ENCODE measurements at places on chromosomes 7 and 10.

DNA sequence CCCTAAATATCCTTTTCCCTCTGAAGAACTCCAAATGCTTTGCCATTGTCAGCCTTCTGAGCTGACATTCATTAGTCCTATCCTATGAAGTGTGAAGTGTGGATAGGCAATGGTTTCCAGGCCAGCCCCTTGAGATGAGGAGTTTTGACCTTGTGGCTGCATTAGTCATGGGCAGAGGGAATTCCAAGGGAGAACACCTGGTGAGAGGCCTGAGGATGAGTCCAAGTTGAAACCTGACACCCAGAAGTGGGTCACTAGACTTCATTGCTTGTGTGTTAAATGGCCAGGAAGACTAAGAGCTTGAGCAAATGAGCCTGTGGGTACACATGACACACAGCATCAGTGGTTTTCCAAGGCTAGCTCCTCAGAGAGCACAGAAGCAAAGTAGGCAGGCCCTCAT lies 260.8 kb downstream of the SKAP2 start:
- DNase-seq = no peak

- DNase-seq = no peak
These were observed 10.7 kb upstream of the HOXA13 start for GRCh38 chr7:27210441-27211083.

DNA sequence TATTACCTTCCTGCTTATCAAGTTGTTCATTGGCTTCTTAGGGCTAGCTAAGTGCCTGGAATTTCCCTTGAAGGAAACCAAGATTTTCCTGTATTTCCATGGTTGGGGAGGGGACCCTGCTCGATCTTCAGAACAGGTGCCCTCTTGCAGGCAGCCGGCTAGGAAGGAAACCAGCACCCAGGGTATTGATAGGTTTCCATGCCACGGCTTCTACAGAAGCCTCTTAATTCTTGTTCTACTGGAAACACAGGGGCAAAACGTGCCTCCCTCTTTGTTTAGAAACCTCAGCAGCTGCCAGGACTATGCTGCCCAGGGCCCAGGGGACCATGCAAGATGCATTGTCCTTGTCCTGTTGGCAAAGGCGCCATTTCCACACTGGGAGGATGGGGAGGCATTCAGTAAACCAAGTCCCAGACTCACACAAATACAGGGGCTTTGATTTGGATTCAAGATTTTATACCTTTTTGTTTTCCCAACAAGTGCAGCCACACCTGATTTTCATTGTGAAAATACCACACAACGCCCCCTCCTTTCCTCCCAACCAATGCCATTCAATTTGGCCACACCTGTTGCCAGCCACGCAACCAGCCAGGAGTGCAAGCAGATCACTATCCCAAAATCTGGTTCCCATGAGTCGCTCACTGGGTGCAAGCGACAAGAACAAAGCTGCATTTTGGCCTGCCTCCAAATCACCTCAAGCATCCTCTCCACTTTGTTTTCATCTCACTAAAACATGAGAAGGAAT lies 29.6 kb downstream of the C10orf71 start:
- no peak for DNase-seq

GRCh38 chr10:102306710-102307109 lies 61.4 kb downstream of the GBF1 start:
- DNase-seq = no peak

- DNase-seq = no peak
These were observed 19.4 kb downstream of the ENO4 start for GRCh38 chr10:116868722-116869121.

DNA sequence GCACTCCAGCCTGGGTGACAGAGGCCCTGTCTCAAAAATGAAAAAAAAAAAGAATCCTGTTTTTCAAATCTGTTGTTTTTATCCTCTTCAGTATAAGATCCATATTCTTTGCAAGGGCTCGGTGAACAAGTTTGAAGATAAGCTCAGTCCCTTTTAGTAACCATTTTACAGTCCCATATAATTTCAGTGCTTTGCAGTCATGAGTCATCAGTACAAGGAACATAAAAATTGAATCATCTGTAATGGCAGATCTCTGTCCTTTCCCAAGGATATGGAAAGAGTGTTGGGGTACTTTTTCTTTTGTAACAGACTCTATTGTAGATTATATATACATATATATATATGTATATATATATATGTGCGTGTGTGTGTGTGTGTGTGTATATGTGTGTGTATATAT lies 52.2 kb upstream of the ZPBP start:
- no peak for DNase-seq

GRCh38 chr10:57972783-57973182 lies 294.9 kb downstream of the IPMK start:
- no peak for DNase-seq

DNA sequence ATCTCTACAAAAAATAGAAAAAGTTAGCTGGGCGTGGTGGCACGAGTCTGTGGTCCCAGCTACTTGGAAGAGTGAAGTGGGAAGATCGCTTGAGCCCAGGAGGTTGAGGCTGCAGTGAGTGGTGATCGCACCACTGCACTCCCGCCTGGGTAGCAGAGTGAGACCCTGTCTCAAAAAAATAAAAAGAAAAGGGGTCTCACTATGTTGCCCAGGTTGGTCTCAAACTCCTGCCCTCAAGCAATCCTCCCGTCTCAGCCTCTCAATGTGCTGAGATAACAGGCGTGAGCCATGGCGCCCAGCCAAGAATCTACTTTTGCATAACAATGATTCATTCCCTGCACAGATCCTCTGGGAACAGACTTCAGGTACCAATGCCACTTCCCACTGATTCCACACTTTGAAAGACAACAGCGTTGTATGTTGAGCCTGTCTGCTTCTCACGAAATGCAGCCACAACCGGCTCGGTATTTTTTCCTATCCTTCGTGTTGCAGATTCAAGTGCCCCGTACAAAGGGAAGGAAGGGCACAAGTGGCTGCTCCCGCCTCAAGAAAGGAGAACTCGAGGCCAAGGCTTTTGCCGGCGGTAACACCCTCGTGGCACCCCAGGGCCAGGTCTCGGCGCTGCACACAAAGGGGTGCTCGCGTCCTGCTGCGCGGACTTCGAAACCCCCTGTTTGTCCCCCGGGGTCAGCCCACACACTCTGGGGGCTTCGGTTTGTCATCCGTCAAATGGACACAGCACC lies 745 bp downstream of the DAGLB start:
- DNase-seq = peak; percentile 47

GRCh38 chr10:69475433-69475830 lies 24.2 kb downstream of the TSPAN15 start:
- no peak for DNase-seq

GRCh38 chr10:4812046-4812445 lies 14.0 kb upstream of the AKR1E2 start:
- DNase-seq = no peak

DNA sequence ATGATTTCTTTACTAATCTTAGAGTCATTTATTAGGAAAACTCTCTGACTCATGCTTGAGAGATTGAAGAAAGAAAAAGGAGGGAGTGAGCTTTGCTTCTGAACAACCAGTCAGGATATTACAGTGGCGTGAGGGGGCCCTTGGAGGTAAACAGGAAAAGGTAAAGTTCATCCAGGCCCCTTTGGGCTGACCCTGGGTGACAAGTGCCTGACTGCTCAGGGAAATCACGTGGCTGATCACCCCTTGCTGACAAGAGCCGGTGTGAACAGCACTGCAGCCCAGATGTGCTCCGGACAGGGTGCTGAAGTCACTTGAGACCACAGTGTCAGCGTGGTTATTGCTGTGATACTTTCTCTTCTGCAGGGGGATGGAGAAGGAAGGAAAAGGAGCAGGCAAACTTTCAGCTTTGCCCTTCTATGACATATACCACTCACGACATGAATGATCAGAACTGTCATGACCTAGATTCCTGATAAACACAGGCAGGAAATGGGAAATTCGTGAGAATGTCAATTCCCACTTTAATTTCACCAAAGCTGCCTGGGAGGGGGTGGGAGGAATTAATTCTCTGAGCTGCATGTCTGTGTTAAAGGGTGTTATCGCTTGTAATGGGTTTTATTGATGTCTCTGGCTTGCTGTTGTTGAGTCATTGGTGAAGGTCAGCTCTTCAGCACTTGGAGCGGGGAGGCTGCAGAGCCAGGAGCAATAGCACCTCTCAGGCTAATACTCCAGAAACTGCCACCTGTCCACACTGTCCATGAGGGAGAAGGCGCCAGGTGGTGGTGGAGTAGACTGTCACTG lies 139.8 kb upstream of the AOAH start:
- no peak for DNase-seq
